Activated CD8-positive, alpha-beta T cell treated with anti-CD3 and anti-CD28 coated beads for 36 hours (primary cell): ENCODE measurements at places on chromosomes 2 and 18.

DNA sequence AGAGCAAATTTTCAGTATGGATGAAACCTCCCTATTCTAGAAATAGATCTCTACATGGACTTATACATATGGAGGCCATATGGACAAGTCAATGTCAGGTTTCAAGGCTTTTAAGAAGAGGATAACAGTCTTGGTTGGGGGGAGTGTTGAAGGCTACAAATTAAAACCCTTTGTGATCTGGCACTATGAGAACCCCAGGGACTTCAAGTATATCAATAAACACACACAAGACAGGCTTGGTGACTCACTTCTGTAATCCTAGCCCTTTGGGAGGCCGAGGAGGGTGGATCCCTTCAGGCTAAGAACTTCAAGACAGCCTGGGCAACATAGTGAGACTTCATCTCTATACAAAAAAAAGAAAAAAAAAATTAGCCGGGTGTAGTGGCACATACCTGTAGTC is 127.2 kb upstream of the SP5 start:
- DNase-seq = no peak

DNA sequence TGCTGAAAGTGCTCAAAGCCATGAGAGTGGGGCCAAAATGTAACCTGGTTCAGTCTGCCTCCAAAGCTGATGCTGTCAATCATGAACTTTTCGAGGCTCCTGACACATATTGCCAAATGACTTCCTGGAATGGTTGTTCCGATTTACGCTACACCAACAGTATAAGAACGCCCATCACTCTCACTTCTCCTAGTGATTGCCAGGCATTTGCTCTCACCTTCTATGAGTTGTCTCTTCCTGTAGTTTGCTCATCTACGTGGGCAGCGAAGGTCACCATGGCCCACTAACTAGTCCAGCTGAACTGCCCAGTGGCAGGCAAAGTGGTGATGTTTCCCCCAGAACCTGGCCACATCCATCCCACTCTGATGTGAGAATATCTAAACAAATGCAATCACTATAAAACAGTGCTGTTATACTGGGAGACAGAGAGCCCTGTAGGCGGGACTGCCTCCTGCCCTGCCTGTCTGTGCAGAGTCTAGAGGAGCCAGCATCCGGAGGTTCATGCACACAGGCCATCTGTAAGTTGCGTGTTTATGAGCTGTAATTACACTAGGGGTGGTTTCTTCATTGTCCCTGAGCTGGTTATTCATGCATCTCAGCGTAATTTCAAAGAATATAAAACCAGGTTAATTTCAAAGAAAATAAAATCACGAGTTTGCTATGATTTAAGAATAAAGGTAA is 8.8 kb upstream of the CABLES1 start:
- DNase-seq = no peak

- DNase-seq = no peak
These were observed 99.7 kb downstream of the THNSL2 start for GRCh38 chr2:88269836-88270235.

- DNase-seq = no peak
These were observed 734 bp upstream of the RMC1 start for GRCh38 chr18:23502516-23503037.

DNA sequence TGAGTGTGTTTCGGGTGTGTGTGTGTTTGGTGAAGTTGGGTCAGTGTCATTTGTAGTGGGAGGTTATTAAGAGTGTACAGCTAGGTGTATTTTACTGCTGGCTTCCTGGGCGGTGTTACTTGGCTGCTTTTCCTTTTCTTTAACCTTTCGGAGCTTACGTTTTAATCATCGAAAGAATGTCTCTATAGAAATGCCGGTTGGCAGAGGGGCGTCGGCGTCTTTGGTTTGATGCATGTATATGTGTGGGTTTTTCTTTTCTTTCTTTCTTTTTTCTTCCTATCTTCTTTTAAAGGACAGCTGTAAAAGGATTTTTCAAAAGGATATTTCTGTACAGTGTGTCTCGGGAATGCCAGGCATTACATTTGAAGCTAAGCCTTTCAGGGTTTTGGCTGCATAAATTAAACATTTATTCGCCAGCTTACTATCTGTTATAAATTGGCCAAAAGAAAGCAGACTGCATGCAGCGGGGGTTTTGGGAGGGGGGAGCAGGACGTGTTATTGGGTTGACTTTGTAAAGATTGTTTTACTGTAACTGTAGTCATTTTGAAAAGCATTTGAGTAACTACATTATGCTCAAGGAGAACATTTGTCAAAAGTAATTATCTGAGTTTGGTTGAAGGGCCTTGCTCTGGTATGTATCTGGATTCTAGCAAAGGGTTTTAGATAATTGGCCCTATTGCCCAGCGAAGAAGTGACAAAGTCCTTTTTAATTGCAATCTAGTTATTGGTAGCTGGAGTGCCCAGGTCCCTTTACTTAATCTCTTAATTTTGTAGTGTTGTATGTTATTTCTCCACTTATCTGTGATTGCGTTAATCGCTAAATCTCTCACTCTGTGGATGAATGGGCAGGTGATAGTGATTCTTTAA is 1.6 kb downstream of the ASXL3 start:
- peak; percentile 3 for DNase-seq

DNA sequence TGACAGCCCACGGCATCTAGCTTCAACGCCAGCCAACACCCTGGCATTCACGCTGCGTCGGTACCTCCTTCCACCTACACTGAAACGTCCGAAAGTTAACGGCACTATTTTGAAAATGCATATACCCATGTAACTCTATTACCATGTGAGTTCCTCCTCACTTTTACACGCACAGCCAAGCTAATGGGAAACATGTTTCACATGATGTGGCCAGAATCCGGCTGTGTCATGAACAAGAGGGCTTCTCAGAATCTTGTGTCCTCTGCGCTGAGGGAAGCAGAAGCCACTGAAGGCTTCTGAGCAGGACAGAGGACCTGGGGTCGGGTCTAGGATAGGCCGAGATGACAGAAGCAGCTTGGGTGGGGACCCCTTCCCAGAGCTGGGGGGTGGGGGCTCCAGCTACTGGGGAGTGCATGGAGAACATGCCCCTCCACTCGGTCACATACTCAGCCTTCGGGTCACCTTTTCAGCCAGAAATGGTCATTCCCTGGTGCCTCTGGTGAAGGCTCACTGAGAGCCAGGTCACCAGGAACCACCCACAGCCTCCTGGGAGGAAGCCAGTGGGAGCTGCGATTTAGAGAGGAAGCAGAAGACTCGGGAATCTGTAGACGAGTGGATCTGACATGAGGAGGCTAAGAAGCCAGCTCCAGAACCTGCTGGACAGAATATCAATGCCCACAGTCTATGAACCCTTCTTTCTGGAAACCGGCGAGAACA is 41.5 kb downstream of the HDAC4 start:
- DNase-seq = no peak

DNA sequence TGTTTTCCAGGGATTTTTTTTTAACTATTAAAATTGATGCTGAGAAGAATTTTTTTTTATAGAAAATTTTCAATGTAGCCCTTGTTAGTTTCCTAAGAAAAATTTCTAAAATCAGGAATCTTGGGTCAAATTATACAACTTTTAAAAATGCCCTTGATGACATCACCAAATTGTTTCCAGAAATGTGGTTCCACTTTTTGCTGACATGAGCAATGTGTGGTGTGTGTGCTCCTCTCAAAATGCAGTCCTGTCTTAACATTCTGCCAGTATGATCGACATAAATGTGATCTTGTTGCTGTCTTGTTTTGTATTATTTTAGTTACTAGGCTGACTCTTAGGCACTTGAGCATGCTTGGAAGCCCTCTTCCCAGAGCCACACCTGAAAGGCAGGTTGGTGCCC is 89.7 kb upstream of the ST6GAL2 start:
- DNase-seq = no peak

DNA sequence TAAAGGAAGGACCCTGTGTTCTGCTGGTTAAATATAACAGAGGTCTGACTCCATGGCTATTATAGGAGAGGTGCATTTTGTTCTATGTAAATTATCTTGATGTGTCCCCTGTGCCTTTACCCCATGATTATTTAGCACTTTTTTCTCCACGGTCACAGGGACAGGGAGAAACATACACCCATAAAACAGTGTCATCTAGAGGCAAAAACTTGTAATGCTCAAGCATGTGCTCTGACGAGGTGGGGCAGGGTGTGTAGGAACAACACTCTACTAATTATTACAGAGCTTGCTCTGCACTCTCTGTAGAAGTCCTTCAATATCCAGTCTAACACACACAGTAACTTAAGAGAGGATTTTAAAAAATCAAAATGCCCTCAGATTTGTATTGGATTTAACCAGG is 187.9 kb downstream of the NEDD4L start:
- DNase-seq = no peak

GRCh38 chr2:123080331-123080730 is 944.8 kb upstream of the CNTNAP5 start:
- no peak for DNase-seq

GRCh38 chr18:78670778-78671391 is 308.7 kb upstream of the SALL3 start:
- no peak for DNase-seq

DNA sequence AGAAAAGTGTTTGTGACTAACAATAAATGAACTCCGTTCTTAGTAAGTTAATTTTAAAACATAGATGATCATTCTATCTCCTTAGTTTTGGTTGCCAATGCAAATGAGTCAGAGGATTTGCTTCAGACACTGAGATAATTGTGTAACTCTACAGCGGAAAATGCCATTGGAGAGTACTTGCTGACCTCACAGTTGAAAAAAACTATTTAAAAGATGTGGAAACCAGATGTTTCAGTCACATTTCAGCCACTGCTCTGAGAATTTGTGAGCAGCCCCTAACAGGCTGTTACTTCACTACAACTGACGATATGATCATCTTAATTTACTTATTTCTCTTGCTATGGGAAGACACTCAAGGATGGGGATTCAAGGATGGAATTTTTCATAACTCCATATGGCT is at the start of gene TNFAIP6:
Gene TNFAIP6 (plus strand): TSS at position 234 of the 400 bp plus-strand sequence. CDS start 75 bp downstream, at position 309.
- no peak for DNase-seq

- DNase-seq = peak; percentile 39
These were observed at the start of gene SP9 for GRCh38 chr2:174334781-174335251. TSS of gene SP9 (plus strand) at chr2:174334954. CDS start at chr2:174335093, 139 bp downstream.

GRCh38 chr2:184413671-184414229 is 184.6 kb upstream of the ZNF804A start:
- DNase-seq = no peak

GRCh38 chr2:168671932-168672331 is 130.5 kb upstream of the NOSTRIN start:
- no peak for DNase-seq

GRCh38 chr2:88036606-88037005 is 19.0 kb downstream of the KRCC1 start:
- DNase-seq = no peak

GRCh38 chr2:94725543-94725942 is 145.7 kb upstream of the TEKT4 start:
- DNase-seq = no peak

- DNase-seq = no peak
These were observed 573 bp downstream of the STAM2 start for GRCh38 chr2:152175012-152175367.

GRCh38 chr2:173279527-173279868 is 75.2 kb upstream of the CDCA7 start:
- DNase-seq = no peak

GRCh38 chr2:171095014-171095582 is 65.6 kb downstream of the TLK1 start:
- no peak for DNase-seq

- DNase-seq = no peak
These were observed 121.9 kb upstream of the LGALSL start for GRCh38 chr2:64331849-64332699.

DNA sequence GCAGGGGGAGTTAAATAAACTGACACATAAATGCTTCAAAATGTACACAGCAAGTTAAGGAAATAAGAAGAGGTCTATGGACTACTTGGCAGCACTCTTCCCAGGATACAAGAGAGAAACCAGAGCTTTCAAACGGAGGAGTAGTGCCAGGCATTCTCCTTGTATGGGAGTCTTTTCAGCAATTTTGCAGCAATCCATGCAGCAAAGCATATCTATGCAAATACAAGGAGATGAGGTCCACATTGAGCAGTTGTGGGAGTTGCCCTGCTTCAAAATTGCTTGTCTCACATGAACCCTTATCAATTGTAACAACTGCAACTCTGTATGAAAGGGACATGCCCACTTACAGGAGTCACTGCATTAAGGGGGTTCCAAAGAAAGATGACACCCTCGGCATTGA is 37.8 kb downstream of the SCN9A start:
- no peak for DNase-seq

DNA sequence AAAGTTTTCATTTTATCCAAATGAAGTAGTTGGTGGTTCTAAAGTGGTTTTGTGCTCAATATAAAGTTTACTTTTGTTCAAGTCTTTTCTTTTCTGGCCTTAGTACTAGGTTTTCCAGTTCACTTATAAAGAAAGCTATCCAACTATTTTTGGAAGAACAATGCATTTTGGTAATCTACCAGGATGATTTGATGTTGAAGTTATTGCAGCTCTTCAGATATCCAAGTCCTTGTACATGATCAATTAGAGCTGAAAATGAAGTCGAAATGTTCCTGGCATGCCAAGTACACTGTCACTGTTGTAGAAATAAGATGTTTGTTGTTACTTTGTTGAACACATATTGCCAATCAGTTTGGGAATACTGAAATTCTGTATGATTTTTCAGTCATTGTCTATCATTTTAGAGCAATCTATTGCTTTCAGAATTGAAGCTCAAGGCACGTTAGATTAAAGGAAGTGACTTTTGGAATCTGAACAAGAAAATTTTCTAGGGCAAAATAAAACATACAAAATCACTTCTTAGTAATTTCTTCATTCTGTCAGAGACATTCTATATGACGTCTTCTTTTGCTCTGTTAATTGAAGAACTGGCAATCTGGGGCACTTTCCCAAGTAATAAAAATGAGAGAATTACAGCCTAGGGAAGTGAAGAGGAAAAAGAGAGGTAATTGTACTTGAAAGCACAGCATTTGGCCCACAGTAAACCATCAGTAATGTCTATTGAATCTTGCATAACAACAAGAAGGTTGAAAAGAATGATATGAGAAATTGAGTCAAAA is 232.3 kb downstream of the MREG start:
- no peak for DNase-seq

GRCh38 chr2:26566081-26566375 is 75.1 kb downstream of the CIB4 start:
- DNase-seq = no peak

- peak; percentile 35 for DNase-seq
These were observed 383.9 kb downstream of the ARHGAP15 start for GRCh38 chr2:143513081-143513480.

GRCh38 chr2:237141571-237142051 is 55.9 kb downstream of the COPS8 start:
- no peak for DNase-seq

- no peak for DNase-seq
These were observed 229.3 kb upstream of the AGAP1 start for GRCh38 chr2:235264512-235264911.

DNA sequence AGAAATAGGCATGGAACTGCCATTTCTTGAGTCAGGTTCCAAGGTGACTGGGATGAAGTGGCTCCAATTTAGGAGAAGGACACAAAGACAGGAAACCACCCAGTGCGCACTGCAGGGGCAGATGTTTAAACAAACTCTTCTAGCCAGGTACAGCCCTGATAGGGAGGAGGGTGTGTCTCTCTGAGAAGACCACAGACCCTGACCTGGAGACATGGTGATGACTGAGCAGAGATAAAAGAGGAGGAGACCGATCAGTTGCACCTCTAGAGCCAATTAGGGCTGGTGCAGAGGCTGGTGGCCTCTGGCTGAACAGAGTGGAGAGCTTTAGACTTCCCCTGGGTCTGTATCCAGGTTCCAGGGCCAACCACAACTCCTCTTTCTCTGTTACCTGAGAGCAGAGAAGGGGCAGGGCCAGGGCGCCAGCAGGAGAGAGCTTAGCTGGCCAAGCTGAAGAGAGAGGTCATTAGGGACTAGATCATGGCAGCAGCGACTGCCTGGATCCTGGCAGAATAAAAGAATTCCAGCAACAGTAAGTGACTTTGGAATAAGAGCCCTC is 5.4 kb upstream of the SPOPL start:
- no peak for DNase-seq

GRCh38 chr2:127270663-127271062 is 23.3 kb downstream of the ERCC3 start:
- peak; percentile 5 for DNase-seq
